ENCODE measurements at places on chromosomes 12 and 14.
A peak's percentile ranks its signal among the peaks of the same experiment; 100 is the strongest.

- DNase-seq, result peak; percentile 93
Observed at GRCh38 chr14:101109981-101110728, 206.6 kb upstream of the RTL1 start.

DNA sequence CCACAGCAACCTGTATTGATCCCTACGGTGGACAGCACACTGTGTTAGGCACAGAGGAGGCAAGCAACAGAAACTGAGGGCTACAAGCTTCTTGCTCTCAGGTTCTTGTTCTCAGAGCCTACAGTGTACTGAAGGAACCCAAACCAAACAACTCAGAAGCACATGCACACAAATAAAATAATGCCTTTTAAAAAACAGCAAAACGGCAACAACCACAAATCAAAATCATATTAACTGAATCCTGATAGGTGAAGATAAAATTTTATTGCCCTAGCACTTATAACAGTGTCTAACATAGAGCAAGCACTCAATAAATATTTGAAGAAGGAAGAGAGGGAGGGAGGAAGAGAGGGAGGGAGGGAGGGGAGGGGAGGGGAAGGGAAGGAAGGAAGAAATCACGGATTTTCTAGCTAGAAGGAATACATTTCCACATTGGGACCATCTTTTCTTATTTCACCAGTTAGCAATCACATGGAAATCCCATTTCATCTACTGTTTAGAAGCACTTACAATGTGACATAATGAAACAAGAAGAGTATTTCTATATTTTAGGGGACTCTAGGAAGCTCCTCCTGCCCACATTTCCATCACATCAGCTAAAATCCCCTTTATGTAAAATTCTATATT, 27.2 kb downstream of the DMAC2L start:
- peak; percentile 10 for DNase-seq

GRCh38 chr14:89807892-89808291, 146.6 kb downstream of the EFCAB11 start:
- DNase-seq, result no peak

DNA sequence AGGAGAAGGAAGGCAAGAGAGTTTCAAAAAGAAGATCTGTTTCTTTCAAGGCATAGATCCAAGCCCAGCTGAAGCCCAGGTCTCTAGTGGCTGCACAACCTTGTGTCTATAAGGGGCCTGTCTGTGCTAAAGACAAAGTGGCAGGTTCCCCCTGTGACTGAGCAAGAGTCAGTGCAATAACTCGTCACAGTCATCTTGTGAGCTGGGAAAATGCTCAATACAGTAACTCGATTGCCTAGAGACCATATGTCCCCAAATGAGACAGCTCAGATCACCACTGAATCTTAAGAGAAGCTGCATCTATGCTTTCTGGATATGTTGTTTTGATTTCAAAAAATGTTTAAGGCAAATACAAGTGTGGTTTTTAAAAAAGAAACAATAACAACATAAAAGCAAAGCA, 24.2 kb downstream of the ST8SIA1 start:
- DNase-seq, result no peak

GRCh38 chr12:125161712-125162022, 96.4 kb downstream of the AACS start:
- no peak for DNase-seq

DNA sequence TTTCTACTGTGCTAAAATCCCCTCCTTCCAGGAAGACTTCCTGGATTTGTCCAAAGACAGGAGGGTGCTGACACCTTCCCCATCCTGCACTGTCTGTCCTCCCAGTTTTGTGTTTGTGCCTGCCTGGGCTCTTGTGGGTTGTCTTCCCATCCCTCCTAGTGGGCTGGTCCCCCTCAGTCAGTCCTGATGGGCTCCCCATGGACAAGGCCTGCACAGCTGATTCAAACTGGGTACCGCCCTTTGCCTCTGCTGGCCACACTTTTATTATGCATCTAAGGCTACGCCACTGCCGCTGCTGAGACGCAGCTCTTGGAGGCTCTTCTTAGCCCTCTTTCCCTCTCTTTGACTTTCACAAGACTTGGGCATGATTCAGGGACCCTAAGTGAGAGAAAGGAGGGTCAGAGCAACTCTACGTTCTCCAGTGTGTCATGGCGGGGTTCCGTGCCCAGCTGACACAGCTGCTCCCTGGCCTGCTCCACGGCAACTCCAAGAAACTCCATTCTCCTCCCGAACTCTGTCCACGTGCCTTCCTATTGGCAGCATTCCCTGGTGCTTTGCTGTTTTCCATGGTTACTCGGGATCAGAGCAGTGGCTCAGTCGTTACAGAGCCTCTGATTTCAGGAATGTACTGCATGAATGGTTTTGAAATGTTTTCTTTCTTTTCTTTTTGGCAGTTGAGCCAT, 3.8 kb upstream of the KRT85 start:
- no peak for DNase-seq

DNA sequence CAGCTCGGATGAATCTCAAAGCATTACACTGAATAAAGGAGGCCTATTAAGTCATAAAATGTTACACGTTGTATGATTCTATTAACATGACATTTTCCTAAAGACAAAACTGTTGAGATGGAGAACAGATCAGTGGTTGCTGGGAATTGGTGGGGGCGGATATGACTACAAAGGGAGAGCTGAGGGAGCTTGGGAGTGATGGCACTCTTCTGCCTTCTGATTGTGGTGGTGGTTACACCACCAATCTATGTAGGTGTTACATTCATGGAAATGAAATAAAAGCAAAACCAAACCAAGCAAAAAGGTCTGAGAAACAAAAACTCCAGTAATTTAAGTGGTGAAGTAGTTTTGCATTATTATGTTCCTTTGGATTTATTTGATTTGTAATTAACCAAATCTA, 16.4 kb upstream of the EVL start:
- DNase-seq, result no peak

DNA sequence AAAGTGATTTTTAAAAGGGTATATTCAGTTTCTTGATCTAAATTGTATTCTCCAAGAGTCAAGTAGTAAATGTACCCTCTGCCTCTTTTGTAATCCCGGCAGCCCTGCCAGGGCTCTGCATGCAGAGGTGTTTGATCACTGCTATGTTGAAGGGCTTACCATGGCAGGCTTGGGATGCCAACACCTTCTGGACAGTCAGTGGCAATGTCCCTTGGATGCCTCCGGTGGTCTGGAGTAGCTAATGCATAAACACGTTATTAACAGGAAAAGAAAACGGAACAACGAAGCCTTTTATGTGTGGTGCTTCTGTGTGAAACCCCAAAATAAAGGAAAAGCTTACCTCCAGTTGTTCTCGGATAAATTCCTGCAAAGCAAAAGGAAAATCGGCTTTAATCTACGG, 19.9 kb downstream of the EIF2B2 start:
- DNase-seq, result no peak

- no peak for DNase-seq
Observed at GRCh38 chr12:116137318-116137717, 140.2 kb downstream of the MED13L start.

DNA sequence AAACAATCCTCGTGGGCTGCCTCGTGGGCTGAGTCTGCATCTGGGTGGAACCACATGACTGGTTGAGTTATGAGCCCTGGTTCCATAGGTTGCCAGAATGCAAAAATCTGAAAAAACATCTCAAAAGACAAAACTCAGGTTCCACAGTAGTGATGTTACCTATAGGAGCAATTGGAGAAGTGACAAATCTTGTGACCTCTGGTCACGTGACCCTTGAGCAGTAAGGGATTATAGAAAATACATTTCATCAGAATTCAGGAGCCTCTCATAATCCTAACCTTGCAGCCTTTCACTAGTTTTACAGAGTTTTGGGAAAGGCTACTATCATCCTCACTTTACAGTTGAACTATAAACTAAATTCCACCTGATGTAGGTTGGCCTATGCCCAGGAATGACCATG, 12.5 kb upstream of the RNASE3 start:
- DNase-seq, result no peak

DNA sequence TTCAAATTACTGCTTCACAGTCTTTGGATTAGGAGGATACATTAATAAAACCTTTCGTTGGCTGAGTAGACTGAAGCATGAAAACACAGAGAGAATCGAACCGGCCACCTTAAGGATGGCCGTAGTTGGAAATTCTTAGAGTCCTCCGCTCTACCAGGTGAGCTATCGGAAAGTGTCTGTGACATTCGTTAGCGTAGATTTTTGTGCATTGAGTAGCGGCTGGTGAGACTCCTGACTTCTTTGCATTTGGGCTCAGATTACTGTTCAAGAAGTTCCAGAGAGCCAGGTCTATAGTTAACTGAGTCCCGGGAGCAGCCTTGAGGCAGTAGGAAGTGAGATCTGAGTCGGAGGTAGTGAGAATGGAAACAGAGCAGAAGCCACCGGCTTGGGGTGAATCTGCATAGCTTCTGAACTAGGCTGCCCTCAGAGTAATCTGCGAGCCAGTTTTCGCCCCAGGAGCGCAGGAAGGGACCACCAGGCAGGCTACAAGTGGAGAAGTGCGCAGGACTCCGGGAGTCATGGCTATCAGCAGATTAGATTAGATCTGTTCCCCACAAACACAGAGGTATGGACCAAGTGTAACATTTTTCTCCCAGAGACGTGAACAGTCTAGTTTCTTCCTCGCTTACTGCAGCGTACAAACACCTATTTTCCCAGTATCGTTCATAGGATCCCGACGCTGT, 11.0 kb downstream of the OR6S1 start:
- DNase-seq, result peak; percentile 16

GRCh38 chr12:117047810-117048584, 51.2 kb downstream of the TESC start:
- DNase-seq, result no peak

DNA sequence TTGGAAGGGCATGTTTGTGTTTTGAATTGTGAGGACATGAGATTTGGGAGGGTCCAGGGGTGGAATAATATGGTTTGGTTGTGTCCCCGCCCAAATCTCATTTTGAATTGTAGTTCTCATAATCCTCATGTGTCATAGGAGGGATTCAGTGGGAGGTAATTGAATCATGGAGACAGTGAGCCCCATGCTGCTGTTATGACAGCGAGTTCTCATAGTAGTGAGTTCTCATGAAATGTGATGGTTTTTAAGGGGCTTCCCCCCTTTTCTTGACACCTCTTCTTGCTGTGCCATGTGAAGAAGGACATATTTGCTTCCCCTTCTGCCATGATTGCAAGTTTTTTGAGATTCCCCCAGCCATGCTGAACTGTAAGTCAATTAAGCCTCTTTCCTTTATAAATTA, 260.0 kb downstream of the DUSP6 start:
- DNase-seq, result no peak

- DNase-seq, result no peak
Observed at GRCh38 chr12:45458854-45459807, 243.2 kb downstream of the ANO6 start.

DNA sequence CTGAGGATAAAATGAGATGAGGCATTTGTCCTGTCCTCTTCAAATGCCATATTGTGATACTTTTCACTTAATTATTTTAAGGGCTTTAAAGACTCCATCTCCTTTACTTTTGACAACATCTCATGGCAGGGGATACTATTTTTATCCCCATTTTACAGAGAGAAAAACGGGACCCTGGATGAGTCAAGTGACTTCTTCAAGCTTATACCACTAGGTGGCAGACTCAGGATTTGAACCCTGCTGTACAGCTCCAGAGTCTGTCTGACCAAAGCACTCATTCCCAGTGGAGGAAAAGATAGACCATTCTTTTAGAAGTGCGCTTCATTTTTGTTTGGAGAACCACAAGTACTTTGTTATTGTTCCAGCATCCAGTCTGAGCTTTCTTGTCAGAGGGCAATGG, 1.7 kb upstream of the SMOC1 start:
- peak; percentile 57 for DNase-seq

DNA sequence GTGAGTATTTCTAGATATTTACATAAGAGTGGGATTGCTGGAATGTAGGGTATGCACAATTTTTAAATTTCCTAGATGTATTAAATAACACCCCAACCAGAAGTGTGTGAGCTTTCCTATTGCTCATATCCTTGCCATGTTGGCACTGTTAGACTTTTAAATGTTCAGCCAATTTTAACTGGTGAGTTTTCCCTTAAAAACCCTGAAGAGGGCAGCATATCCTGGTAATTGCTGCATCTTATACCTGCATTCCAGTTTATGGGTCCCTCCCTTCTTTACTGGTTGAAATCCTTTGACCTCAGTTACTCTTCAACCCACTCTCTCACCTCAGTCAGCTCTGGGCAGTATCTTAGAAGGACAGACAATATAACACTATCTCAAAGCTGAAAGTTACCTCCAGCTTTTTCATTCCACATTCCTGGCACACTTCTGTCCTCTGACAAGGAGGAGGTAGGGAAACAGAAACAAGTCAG, 270.6 kb downstream of the PAWR start:
- peak; percentile 58 for DNase-seq

DNA sequence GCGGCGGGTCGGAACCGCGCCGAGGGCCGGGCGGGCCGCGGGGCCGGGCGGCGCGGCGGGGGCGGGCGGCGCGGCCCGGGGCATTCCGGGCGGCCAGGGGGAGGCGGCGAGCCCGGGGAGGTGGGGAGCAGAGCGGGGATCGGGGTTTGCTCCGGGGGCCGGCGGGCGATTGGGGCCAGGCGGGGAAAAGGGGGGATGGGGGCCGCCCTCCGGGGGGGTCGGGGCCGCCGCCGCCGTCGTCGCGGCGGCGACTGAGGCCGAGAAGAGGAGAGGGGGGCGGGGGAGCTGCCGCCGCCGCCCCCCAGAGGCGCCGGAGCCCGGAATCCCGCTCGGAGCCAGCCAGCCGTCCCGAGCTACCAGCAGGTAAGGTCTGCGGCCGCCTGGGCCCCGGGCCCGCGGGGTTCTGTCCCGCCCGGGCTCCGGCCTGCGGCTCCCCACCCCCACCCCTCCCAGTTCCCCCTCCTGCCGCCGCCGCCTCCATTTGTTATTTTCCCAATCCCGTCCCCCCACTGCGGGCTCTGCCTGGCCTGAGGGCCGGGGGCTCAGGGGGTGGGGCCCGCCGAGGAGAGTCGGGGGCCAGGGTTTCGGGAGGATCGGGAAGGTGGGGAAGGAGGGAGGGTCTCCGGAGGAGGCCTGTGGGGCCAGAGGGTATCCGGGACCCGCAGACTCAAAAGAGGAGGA, 403 bp downstream of the ATN1 start:
- DNase-seq, result no peak

DNA sequence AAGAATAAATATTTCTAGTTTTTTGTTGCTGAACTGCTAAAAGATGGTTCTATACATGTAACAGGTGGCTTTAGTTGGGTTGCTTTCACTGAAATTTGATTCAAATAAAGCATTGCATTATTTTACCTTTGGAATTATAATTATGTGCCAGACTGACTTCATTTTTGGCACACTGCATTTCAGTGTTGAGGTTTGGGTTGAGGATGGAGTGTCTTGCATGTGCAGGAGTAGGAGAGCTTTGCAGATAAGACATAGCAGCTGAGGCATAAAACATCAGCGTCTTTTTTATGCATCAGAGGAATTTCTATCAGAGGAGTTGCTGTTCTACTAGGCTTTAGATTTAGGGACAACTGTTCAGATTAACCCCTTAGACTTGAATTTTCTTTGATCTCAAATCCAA, 17.2 kb downstream of the SAMD4A start:
- no peak for DNase-seq

All from NCI-H510A treated with DMSO at 0.1 percent for 48 hours (cell line).